ENCODE measurements at places on chromosomes 3 and 15. TPM values are rescaled to one million over a fixed set of nuclear protein-coding genes. Genes with fewer than 3 reads are reported as not detected.

Gene IGF1R
- 22.5 TPM for polyA plus RNA-seq

Gene SHC4
- 1.7 TPM for polyA plus RNA-seq

Gene SPCS1
- 166 TPM for polyA plus RNA-seq

Gene BNC1
- polyA plus RNA-seq, result 4.2 TPM

Gene CD47
- polyA plus RNA-seq, result 86.7 TPM

Gene HGD
- polyA plus RNA-seq, result 28.7 TPM

Gene SOX2
- polyA plus RNA-seq, result 1.8 TPM

Gene ASB14
- 0.78 TPM for polyA plus RNA-seq

Gene HYKK
- polyA plus RNA-seq, result 11.1 TPM

Gene ISL2
- polyA plus RNA-seq, result 2.6 TPM

Gene SERINC4
- polyA plus RNA-seq, result 0.42 TPM

Gene ITPKA
- 40.7 TPM for polyA plus RNA-seq

Gene IL17RC
- polyA plus RNA-seq, result 36.3 TPM

Gene XCR1
- polyA plus RNA-seq, result 1.2 TPM

Gene SLC25A36
- polyA plus RNA-seq, result 112 TPM

Gene CCR8
- polyA plus RNA-seq, result 0.09 TPM

Gene PSTPIP1
- 3.1 TPM for polyA plus RNA-seq

Gene ALS2CL
- polyA plus RNA-seq, result 30.8 TPM

Gene EFHB
- polyA plus RNA-seq, result 0.46 TPM

Gene IQCH
- polyA plus RNA-seq, result 0.97 TPM

Gene NRG4
- 1.6 TPM for polyA plus RNA-seq

Data from large intestine (tissue), 12 donors.